WTC11 (cell line): ENCODE measurements at places on chromosomes 13 and 19. TPM values are rescaled to one million over a fixed set of nuclear protein-coding genes. Genes with fewer than 3 reads are reported as not detected.
A peak's percentile ranks its signal among the peaks of the same experiment; 100 is the strongest.

PGPEP1 gene
- total RNA-seq, result 39.2 to 68.1 TPM (median 40.8 TPM) in 3 replicates

- no peak for DNase-seq
- H3K27me3 ChIP-seq, result no peaks in the 10 kb centered on the region
- H3K4me3 ChIP-seq, result no peak overlapping the region
- no peaks in the 10 kb centered on the region; the same call in 1 of the 2 replicates for H3K4me1 ChIP-seq
- H3K36me3 ChIP-seq, result no peaks in the 10 kb centered on the region
- no peak overlapping the region for H3K27ac ChIP-seq
Measured at GRCh38 chr13:83906240-83906820, 24.1 kb upstream of the SLITRK1 start.

STOML3 gene
- not detected in 3 replicates for total RNA-seq

- no peak for DNase-seq
- no peak overlapping the region for H3K4me3 ChIP-seq
- peaks cover 14% of the 10 kb centered on the region for H3K36me3 ChIP-seq
- peaks cover 6% of the 10 kb centered on the region; the same call in 1 of the 2 replicates for H3K27me3 ChIP-seq
Measured at GRCh38 chr19:34976611-34977010, 12.6 kb upstream of the ZNF792 start.

VAV1 gene
- total RNA-seq, result 0.73 to 0.83 TPM (median 0.80 TPM) in 3 replicates

KIR3DL1 gene
- total RNA-seq, result not detected in 3 replicates

DNA sequence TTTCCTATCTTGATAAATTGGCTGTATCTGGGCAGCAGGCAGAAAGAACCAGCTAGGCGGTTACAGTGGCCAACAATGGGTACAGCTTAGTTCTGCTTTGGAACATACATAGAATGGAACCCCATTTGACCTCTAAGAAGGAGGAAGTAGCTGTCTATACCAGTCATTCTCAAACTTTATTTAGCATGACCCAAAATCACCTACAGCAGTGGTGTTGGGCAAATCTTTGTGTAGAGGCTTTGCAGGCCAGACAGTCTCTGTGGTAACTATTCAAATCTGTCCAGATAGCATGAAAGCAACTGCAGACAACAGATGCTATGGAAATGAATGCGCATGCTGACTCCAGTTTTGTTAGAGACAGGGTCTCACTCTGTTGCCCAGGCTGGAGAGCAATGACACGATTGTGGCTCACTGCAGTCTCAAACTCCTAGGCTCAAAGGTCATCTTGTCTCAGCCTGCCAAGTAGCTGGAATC lies 12.0 kb upstream of the KCNC3 start:
- H3K27ac ChIP-seq, result no peak overlapping the region
- H3K4me1 ChIP-seq, result no peaks in the 10 kb centered on the region
- H3K4me3 ChIP-seq, result no peak overlapping the region
- DNase-seq, result no peak

GRCh38 chr13:114234266-114234644 lies 442 bp upstream of the CDC16 start:
- no peak overlapping the region for H3K27ac ChIP-seq
- peaks cover 19% of the 10 kb centered on the region for H3K27me3 ChIP-seq
- DNase-seq, result no peak
- H3K4me3 ChIP-seq, result peak overlapping the region; percentile 78
- H3K36me3 ChIP-seq, result peaks cover 23% of the 10 kb centered on the region
- peaks cover 35% of the 10 kb centered on the region for H3K4me1 ChIP-seq

- H3K4me1 ChIP-seq, result peaks cover 5% of the 10 kb centered on the region
- DNase-seq, result no peak
- H3K36me3 ChIP-seq, result no peaks in the 10 kb centered on the region
- H3K27ac ChIP-seq, result no peak overlapping the region
- no peak overlapping the region for H3K4me3 ChIP-seq
Measured at GRCh38 chr13:32821149-32821688, 195.0 kb upstream of the KL start.

DNA sequence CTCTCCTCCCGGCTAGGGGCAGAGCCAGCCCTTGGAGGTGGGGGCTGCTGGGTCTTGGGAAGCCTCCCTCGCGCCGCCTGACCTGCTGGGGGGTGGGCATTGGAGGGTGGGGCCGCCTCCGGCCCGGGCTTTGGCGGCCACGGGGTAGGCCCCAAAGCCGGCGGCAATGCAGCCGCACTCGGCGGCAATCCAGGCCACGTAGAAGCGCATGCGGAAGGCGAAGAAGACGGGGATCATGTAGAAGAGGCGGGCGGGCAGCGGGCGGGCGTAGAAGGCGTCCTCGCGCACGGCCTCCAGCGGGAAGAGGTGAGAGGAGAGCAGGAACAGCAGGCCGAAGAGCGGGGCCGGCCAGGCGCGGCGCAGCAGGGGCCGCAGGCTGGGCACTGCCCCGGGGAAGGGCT lies 7.7 kb upstream of the TMC4 start:
- peaks cover 28% of the 10 kb centered on the region for H3K36me3 ChIP-seq
- no peak for DNase-seq
- no peak overlapping the region for H3K27ac ChIP-seq
- no peak overlapping the region for H3K4me3 ChIP-seq
- peaks cover 17% of the 10 kb centered on the region for H3K4me1 ChIP-seq

DNA sequence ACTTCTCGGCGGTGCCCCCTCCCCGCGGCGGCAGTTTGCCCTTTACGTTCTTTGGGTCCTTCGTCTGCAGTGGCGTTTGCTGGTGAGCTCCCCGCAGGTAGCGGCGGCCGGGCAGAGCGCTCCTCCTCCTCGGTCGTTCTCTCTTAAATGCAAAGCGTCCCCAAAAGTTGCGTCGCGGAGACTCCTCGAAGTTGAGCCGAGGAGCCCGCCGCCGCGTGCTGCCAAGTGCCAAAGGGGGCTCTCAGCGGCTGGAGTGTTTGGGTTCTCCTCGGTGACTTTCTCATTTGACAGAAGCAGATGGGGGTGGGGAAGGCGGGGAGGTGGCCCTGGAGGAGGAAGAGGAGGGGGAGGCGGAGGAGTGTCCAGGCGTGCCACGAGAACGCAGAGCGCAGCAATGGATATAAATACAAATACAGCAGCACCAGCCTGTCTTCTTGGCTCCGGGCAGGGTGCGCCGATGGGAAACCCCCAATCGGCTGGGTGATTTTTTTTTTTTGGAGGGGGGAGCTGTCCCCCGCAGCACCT lies at the start of gene SOX21:
SOX21 (minus strand) TSS at position 259 of the 525 bp plus-strand sequence. CDS start 496 bp downstream, outside the sequence.
- H3K27me3 ChIP-seq, result peaks cover 75% of the 10 kb centered on the region
- no peaks in the 10 kb centered on the region for H3K36me3 ChIP-seq
- peak within 1 kb of the TSS; percentile 87 for H3K4me3 ChIP-seq
- DNase-seq, result peak; percentile 49

DNA sequence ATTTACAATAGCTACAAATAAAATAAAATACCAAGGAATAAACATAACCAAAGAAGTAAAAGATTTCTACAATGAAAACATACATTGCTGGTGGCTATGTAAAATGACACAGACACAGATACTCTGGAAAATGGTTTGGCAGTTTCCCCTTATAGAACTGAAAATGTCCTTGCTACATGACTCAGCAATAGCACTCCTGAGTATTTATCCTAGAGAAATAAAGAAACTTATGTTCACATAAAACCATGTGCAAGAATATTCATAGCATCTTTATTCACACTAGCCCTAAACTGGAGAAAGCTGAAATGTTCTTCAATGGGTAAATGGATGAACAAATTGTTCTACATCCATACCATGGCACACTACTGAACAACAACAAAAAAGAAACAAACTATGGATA lies 100.2 kb upstream of the RFC3 start:
- no peak for DNase-seq
- H3K4me1 ChIP-seq, result peaks cover 5% of the 10 kb centered on the region
- H3K36me3 ChIP-seq, result peaks cover 5% of the 10 kb centered on the region

DNA sequence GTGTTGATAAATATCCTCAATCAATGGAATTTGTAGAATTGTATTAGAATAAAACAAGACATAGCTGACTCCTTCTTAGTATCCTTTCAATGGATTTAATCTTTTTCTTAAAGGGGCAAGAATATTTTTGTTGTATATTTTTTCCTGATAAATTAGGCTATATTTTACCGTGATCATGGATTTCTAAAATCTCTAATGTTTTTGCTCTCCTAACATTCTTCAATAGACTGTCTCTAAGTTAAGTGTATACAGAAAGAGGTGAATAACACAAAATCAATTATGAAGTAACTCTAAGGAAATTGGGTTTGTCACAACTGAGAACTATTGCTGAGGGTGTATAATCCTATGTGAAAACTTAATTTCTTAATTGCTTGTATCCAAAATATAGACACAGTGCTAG lies at the start of gene OR7E24:
OR7E24 (plus strand) TSS at position 301 of the 400 bp plus-strand sequence. CDS start 114 bp downstream, outside the sequence.
- no peak within 1 kb of the TSS for H3K27ac ChIP-seq
- no peak for DNase-seq
- H3K36me3 ChIP-seq, result peaks cover 60% of the 10 kb centered on the region
- H3K27me3 ChIP-seq, result peaks cover 12% of the 10 kb centered on the region

DNA sequence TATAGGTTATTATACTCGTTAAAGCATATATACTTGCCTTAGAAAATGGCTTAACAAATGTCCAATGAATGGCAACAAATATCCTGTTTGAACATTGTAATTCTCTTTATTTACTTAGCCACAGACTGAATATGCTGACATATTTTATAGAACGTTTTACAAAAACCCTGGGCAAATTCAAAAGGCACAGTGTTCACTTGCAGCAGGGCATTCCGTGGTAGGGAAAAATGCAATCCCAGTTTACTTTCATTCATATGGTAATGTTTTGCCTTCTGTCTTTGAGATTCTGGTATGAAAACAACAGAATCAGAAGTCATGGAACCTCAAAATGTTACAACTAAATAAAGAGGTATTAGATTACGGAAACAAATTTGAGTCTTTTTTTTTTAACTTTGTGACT lies 56.2 kb upstream of the MYCBP2 start:
- H3K27ac ChIP-seq, result peak overlapping the region; percentile 52
- H3K36me3 ChIP-seq, result peaks cover 5% of the 10 kb centered on the region; the same call in 1 of the 2 replicates
- peak overlapping the region; percentile 30; the same call in 1 of the 2 replicates for H3K4me3 ChIP-seq
- H3K4me1 ChIP-seq, result peaks cover 36% of the 10 kb centered on the region
- DNase-seq, result no peak

TUBA3C gene
- total RNA-seq, result not detected in 3 replicates

- H3K36me3 ChIP-seq, result peaks cover 45% of the 10 kb centered on the region
- H3K27ac ChIP-seq, result peak overlapping the region; percentile 28; the same call in 1 of the 2 replicates
- no peaks in the 10 kb centered on the region for H3K27me3 ChIP-seq
- no peak for DNase-seq
- H3K4me3 ChIP-seq, result no peak overlapping the region
- peaks cover 25% of the 10 kb centered on the region for H3K4me1 ChIP-seq
Measured at GRCh38 chr19:45821570-45821969, 6.5 kb upstream of the RSPH6A start.

GRCh38 chr13:20749377-20749776 lies 24.4 kb downstream of the EEF1AKMT1 start:
- DNase-seq, result no peak
- H3K4me3 ChIP-seq, result no peak overlapping the region
- H3K27ac ChIP-seq, result no peak overlapping the region
- peaks cover 27% of the 10 kb centered on the region for H3K36me3 ChIP-seq
- no peaks in the 10 kb centered on the region for H3K27me3 ChIP-seq

TMPRSS9 gene
- total RNA-seq, result 0.37 to 0.57 TPM (median 0.55 TPM) in 3 replicates

GRCh38 chr19:58394821-58395219 lies 636 bp upstream of the RNF225 start:
- peaks cover 31% of the 10 kb centered on the region for H3K27me3 ChIP-seq
- peak overlapping the region; percentile 63; the same call in 1 of the 2 replicates for H3K27ac ChIP-seq
- peaks cover 7% of the 10 kb centered on the region; the same call in 1 of the 2 replicates for H3K4me1 ChIP-seq
- DNase-seq, result no peak
- peak overlapping the region; percentile 27; the same call in 1 of the 2 replicates for H3K4me3 ChIP-seq

KCNJ14 gene
- 1.1 to 1.4 TPM (median 1.1 TPM) in 3 replicates for total RNA-seq

- H3K27ac ChIP-seq, result no peak overlapping the region
- no peak for DNase-seq
- H3K27me3 ChIP-seq, result no peaks in the 10 kb centered on the region
- peaks cover 34% of the 10 kb centered on the region for H3K4me1 ChIP-seq
- H3K36me3 ChIP-seq, result no peaks in the 10 kb centered on the region
Measured at GRCh38 chr13:78129359-78129758, 210.7 kb upstream of the EDNRB start.

MYO16 gene
- 0.05 to 0.09 TPM (median 0.09 TPM) in 3 replicates for total RNA-seq

ZGLP1 gene
- total RNA-seq, result 5.9 to 8.9 TPM (median 7.7 TPM) in 3 replicates

INSL3 gene
- 0.79 to 1.2 TPM (median 1.2 TPM) in 3 replicates for total RNA-seq

XAB2 gene
- 65.7 to 71.9 TPM (median 67.4 TPM) in 3 replicates for total RNA-seq

- peaks cover 34% of the 10 kb centered on the region for H3K4me1 ChIP-seq
- H3K4me3 ChIP-seq, result no peak overlapping the region
- DNase-seq, result no peak
- H3K27ac ChIP-seq, result no peak overlapping the region
- peaks cover 5% of the 10 kb centered on the region for H3K27me3 ChIP-seq
Measured at GRCh38 chr13:21079221-21079620, 17.8 kb upstream of the LATS2 start.

DNA sequence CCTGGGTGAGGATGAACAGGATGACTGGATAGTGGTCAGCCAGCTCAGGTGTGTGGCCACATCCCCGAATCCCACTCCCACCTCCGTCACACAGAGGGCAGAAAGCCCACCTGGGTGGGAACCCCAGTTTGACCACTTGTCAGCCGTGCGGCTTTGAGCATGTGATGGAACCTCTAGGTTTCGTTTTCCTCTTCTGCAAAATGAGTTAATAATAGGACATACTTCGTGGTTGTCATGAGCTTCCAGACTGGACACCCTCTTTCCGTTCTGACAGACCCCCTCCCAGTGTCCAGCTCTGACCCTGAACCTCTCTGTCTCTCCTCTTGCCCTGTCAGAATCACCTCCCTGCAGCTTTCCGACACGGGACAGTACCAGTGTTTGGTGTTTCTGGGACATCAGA lies 1.8 kb downstream of the AXL start:
- peaks cover 58% of the 10 kb centered on the region for H3K4me1 ChIP-seq
- peak overlapping the region; percentile 78; the same call in 1 of the 2 replicates for H3K4me3 ChIP-seq
- H3K36me3 ChIP-seq, result peaks cover 9% of the 10 kb centered on the region
- H3K27me3 ChIP-seq, result no peaks in the 10 kb centered on the region
- no peak for DNase-seq

DNA sequence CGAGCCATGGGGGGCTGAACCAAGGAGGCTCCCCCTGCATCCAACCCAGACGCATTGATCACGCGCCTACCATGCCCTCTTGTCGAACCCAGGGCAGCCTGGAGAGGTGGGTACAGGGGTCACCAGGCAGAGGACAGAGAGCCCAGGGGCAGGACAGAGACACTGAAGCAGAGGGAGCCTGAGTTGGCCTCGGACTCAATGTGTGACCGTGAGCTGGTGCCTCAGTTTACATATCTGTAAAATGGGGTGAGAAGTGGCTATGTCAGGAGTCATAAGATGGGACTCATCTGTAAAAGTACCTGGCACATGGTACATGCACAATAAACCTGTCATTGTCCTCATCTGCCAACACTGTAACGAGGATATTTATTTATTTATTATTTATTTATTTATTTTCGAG lies 24.1 kb upstream of the NFIC start:
- no peak overlapping the region for H3K4me3 ChIP-seq
- H3K4me1 ChIP-seq, result no peaks in the 10 kb centered on the region
- no peaks in the 10 kb centered on the region for H3K36me3 ChIP-seq
- peaks cover 16% of the 10 kb centered on the region for H3K27me3 ChIP-seq
- DNase-seq, result no peak

DNA sequence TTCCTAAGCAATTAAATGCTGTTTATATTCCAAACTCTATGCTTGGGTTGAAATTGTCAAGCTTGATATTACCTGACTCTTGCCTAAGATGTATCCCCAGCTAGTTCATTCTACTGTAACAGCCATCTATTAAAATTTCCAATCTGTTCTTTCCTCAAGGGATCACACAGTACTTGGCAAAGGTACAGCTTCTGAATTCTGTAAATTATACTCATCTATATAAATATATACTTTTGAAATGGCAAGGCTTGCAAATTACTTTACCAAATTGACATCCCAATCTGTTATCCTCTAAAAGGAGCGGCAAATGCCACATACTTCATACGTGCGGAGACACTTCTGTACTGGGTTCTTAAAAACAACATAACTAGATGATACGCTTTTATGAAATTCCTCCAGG lies 330.2 kb downstream of the DNAJC15 start:
- no peak overlapping the region for H3K4me3 ChIP-seq
- H3K36me3 ChIP-seq, result no peaks in the 10 kb centered on the region
- DNase-seq, result no peak
